CD4-positive, alpha-beta T cell treated with Interleukin-2 at 100 ng/mL for 4 hours (primary cell): ENCODE measurements at places on chromosomes 5 and 9.

DNA sequence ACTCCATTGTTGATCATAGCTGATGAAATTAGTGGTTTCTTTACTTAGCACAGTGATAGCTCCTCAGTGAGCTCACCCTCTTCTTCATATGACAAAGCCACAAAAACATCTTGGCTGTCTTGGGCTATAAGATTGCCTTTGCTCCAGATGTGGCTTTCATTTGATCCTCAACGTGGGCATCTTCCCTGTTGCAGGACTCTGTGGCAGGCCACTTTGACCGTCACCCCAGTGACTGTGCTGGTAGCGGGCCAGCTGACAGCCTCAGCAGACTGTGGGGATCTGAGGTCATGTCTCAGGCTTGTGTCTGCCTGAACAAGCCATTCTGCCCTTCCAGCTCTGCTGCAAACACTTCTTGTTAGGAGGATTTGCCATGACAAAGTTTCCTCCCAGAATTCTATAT lies 422.2 kb downstream of the NR2F1-AS1 start:
- DNase-seq: no peak

- no peak for DNase-seq
Measured at GRCh38 chr9:76688471-76689238, 75.6 kb upstream of the PCA3 start.

DNA sequence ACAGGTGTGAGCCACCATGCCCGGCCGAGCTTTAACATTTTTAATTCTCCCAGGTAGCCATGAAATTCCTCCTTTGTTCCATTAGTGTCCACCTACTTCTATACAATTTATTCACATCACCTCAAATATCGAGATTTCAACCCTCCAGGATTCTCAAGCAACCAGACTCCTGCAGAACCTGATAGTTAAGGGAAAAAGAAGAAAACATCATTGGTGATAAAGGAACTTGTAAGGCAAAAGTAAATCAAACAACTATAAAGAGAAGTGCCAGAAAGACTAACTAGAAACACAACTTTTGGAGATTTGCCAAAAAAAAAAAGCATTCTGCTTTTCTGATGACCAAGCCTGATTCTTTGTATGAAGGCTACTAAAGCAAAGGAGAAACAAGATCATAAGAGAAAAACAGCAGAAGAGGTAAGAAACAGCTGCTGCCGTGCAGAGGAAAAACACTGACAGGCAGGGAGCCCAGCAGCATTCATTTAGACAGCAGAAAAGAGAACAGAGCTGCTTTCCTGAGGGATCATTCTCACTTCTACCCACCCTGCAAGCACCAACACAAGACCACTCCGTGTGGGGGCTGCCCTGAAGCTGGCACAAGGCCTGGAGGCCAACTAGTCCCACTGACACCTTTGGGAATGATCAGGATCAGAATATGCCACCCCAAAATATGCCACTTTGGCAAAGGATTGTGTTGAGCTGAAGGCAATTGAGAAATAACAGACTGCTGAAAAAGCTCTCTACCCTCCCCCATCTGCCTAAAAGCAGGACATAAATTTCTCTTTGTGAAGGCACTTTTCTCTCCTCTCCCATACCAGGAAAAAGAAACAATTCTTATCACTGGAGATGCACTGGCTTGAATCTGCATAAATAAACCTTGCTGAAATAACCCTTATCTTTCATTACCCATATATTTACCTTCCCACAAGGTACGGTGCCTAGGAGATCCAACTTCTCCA lies 75.1 kb downstream of the ALDH7A1 start:
- no peak for DNase-seq

GRCh38 chr9:68619072-68619471 lies 78.4 kb upstream of the TMEM252 start:
- DNase-seq: no peak

DNA sequence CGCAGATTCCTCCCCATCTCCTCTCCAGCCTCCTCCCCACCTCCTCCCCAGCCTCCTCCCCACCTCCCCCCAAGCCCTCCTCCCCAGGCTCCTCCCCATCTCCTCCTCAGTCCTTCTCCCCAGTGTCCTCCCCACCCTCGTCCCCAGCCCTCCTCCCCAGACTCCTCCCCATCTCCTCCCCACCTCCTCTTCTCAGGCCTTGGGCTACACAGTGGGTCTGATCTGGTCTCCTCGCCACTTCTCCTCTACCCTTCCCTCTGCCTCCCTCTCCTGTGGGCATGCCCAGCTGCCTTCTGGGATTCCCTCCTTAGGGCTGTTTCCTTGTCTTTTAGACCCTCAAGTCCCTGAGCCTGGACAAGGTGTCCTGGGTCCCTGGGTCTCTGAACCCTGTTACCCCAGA lies 28.3 kb downstream of the CXXC5 start:
- no peak for DNase-seq

DNA sequence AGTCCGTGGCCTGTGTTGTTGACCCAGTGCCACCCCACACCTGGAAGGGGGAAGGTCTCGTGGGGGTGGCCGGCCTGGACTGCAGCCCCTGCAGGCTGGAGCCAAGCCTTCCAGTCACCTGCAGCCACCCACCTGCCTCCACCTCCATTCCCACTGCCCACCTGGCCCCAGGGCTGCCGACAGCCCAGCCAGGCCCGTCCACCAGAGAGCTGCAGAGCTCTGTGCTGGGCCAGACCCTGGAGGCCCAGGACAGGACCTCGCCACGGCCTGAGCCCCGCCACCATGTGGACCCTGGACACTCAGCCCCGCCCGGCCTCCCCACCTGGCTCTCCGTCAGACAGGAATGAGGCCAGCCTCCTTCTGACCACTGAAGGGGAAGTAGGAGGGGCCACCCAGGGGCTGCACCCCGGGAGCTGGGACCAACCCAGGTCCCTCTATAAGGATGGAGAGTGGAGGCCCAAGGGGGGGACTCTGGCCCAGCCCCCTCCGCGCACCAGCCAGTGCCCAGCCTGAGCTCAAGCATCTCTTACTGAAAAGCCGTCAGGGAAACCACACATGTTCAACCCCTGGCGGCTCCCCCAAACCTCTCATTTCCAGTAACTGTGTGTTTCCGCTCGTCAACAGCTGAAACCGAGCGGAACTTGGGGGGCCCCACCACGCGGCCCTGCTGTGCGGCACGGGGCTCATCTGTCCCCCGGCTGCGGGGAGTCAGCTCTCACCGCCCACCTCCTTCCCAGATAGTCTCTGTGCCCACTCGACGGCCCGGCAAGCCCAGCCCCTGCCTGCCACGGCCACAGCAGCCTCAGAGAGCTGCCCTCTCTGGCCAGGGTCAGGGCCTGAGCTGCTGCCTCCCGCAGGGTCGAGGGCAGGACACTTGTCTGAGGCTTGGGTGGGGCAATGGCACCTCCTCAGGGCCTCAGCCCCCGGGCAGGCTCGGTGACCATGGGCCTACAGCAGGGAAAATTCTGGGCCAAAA lies 12.8 kb downstream of the NOTCH1 start:
- DNase-seq: peak; percentile 65

DNA sequence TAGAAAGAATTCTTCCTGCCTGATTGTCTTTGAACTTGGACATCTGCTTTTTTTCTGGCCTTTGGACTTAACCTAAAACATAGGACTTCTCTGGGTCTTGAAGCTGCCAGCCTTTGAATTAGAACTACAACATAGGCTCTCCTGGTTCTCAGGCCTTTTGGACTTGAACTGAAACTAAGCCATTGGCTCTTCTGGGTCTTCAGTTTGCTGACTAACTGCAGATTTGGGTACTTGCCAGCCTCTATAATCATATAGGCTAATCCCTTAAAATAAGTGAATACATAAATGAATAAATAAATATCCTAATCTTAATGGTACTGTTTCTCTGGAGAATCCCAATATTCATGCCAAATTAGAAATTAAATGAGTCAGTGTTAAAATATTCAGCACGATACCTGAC lies 473.4 kb upstream of the PAPPA start:
- DNase-seq: no peak

DNA sequence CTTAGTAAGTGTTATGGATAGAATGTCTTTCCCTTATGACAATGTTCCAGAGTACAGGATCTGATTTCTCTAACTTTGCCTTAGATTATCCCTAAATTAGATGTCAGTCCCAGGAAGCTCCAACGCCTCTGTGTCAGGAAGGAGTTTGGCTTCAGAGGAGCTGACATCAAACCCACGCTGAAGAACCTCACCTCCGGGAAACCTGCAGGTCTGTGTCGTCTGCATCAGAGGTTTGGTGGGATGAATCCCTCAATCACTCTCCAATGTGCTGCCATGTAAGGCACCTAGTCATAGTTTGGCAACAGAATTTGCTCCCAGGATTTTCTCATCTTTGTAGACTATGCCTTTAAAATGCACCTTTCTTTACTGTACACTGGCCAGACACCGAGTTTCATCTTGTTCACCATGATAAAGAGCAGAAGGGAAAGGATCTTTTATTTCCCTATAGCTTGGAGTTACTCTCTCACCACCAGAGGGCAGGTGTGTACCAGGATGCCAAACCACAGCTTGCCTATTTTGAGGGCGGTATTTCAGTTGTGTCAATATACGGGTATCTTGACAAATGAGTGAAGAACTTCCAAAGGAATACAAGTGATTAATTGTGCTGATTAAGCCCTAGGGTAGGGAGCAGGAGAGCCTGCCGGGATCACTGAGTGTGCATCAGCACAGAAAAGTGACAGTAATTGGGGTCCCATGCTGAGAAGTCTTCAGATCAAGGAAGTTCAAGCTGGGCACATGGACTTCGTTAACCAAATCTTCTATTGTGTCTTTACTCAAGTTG lies 23.4 kb downstream of the MINAR2 start:
- DNase-seq: peak; percentile 44

- DNase-seq: no peak
Measured at GRCh38 chr5:132199116-132199680, 28.5 kb downstream of the P4HA2 start.

DNA sequence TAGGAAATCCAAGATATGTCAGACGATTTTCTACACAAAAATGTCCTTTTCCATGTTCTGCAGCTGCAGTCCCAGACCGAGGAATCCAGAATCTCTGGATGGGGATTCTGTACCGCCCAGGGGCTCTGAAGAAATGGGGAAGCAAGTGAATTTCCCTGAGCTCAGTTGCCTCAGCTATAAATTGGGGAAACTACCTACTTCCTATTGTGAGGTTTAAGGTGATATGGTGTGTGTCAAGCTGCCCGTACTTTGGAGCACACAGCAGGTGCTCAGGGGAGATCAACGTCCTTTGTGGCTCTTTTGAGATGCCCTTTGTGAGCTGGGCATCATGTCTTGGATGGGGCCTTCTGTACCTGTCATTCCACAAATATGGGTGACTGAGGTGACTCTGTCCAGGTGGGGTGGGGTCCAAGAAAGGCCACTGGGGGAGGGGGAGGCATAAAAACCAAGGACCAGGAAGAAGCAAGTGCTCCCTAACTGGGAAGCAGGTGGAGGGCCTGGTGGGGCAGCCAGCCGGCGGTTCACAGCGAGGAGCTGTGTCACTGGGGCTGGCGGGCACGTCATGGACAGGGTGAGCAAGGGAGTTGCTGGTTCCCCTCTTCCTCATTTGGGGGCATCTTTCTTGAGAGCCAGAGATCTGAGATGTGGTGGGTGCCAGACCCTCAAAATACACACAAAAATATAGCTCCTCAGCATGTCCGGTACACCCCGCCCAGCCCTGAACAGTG lies 116.0 kb downstream of the CRB2 start:
- no peak for DNase-seq

DNA sequence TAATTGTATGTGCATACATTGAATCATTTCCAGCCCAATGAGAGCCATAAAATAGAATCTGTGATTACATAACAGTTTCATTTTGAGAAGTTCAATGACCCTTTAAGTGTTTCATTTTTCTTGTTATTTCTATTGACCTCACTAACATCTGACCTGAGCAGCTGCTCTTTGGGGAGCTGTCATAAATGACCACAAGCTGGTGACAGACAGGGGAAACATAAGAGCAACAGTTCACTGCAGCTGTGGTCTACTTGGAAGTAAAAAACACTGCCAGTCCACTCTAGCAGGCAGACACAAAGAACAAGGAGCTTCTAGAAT lies 265.4 kb downstream of the DTWD2 start:
- no peak for DNase-seq

GRCh38 chr9:20226345-20226744 lies 396.0 kb downstream of the MLLT3 start:
- no peak for DNase-seq

DNA sequence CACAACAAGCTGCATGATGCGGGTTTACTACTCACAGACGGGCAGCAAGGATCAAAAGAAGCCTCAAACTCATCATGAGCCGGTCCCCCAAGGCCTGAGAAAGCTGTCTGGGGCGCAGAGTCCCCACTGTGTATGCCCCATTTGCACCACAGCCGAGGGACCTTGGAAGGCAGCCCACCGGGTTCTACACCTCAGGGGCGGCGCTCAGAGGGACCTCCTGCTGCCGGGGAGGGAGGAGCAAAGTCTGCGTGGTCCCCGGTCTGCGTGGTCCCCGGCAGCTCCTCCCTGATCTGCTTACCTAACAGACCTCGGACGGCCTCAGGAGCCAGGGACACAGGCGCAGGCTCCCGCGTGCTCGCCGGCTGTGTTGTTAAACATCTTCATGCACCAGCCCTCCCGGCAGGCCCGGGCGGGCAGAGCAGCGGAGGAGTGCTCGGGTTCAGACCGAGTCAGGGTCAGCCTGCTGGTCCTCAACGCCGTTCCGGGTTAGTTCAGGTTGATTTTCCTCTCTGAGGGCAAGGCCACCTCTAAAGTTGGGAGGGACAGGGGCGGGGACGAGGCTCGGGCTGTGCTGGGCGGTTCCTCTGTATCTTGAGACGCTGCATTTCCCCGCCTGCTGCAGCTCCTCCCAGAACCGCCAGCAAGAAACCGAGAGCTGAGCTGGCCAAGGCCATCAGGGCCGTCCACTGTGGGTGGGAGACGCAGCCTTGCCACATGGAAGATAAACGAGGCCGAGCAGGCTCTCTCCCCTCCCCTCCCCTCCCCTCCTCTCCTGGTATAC lies 74.6 kb downstream of the MRPL36 start:
- DNase-seq: no peak

- no peak for DNase-seq
Measured at GRCh38 chr9:23554686-23555085, 271.4 kb downstream of the ELAVL2 start.

DNA sequence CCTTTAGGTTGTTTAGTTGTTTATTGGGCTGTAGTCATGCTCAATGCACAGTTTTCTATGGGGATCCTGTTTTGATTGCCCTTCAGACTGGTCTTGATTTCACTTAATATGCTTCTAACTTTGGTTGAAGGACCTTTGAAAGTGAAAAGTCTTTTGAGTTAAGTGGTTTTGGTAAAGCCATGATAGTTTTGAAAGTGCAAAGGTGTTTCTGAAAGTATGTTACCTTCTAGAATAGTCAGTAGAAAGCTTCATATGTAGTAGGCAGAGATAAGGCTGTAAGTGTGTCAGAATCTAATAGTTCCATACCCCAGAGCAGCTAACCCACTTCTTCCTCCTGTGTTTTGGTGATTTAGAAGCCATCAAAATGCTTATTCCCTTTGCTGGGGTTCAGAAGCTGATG lies 46.1 kb downstream of the RASGRF2 start:
- DNase-seq: no peak

- DNase-seq: no peak
Measured at GRCh38 chr5:1836176-1836890, 35.1 kb downstream of the NDUFS6 start.

GRCh38 chr5:173682313-173682712 lies 65.9 kb upstream of the BOD1 start:
- no peak for DNase-seq
